NCI-H1092 (cell line): ENCODE measurements at places on chromosomes 3 and 15.

GRCh38 chr3:192772240-192772894 lies 45.0 kb upstream of the FGF12 start:
- peak; percentile 32 for DNase-seq

- DNase-seq = no peak
These were observed 35.4 kb downstream of the GOLIM4 start for GRCh38 chr3:168060317-168060716.

DNA sequence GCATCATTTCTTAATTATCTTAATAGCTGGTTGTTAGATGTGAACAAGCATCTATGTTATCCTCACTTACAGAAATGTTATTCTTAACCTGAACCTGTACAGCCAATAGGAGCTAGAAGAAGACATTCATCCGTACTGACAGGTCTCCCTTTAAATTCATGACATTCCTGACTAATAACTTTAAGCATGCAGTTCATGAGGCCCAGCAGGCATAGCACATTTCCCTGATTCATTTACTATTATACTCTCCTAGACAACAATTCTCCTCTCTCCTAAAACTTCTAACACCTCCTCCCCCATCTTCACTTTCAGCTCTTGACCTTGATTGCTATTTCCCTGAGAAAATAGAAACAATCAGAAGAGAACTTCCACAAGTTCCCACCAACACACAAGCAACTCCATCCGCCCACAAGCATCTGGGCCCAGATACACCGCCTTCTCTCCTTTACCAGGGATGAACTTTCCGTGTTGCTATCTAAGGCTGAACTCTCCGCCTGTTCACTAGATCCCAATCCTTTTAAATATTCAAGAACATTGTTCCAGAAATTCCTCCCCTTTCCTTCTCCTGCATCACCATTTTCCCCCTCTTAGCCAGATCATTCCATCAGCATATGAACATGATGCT lies 62.9 kb upstream of the SPRED1 start:
- DNase-seq = no peak

GRCh38 chr15:90345857-90346256 lies 6.2 kb upstream of the ZNF774 start:
- DNase-seq = no peak

DNA sequence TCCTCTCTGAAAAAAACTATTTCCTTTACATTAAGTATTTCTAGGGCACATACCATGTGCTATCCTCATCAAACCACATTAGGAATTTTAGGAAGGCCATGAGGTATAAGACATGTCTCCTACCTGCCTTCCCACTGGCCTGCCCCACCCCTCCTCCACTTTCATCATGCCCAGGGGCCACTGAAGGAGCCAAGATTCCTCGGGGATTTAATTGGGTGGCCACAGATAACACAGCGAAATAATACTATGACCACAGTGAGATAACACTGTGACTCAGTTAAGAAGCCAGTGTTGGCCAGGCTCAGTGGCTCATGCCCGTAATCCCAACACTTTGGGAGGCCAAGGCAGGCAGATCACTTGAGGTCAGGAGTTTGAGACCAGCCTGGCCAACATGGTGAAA lies 9.8 kb upstream of the BMF start:
- DNase-seq = no peak
